Mammary epithelial cell (primary cell): ENCODE measurements at places on chromosomes 3 and 15.

DNA sequence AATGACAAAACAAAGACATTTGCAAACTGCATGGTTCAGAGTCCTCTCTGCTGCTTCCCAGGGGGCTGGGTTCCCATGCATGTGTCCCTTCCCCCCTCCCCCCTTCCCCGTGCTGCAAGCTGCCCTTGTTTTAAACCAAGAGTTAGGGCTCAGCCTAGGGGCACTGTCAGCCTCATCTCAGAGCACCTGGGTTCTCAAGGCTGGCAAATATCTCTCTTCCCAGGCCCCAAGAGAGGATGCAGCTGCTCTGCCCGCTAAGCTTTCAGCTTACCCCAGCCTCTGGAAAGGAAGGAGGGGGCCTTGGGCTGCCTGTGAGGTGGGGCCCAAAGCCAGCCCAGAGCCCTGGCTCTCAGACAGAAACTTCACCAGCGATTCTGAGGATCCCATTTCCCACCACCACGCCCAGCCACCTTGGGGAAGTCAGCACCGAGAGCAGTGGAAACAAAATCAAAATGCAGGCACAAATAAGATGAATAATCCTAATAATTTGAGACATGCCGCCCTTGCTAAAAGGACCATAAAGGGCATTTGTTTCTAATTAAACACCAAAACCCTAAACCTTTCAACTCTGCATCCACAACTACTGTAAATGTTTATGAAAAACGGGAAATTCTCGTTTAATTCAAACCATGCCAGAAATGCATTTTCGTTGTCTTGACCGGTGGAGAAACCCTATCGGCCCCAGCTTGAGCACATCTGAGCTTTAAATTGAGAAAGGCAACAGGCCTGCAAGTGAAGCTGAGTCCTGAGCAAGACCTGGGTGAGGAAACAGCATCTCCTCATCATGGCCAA lies 67.7 kb upstream of the WNT5A start:
- DNase-seq, result no peak

DNA sequence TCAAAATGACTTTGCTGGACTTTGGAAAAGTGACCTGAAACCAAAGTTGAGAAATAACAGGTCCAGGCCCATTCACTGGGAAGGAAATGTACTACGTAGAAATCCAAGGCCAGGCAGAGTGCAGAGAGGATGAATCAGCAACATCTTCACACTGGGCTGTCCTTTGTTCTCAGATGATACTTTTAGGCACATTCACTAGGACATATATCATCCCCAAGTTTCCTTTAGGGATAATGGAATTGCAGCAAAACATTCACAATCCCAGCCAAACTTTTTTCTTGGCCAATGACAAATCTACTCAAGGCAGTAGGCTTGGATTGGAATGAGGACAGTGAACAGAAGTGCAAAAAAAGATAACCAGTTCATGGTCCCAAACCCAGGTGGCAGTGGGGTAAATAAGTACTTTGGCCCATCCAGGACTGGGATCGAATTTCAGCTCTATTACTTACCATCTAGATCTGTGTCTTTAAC lies 75.1 kb downstream of the CLDN11 start:
- DNase-seq, result peak; percentile 66

GRCh38 chr3:51216291-51216690 lies 168.8 kb upstream of the MANF start:
- no peak for DNase-seq

DNA sequence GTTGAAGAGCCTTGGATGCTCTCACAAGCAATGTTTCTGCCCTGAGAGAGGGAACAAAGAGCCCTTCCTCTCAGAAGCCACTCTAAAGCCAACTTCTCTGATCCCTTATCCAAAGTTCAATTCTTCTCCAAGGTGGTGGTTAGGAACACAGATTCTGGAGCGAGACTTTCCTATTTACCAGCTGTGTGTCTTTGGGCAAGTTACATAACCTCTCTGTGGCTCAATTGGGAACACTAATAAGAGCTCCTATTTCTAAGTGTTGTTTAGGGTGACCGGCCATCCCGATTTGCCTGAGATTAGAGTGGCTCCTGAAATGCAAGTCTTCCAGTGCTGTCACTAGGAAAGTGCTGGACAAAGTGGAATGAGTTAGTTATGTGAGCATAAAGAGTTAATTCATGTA lies 108.8 kb upstream of the PTX3 start:
- no peak for DNase-seq

DNA sequence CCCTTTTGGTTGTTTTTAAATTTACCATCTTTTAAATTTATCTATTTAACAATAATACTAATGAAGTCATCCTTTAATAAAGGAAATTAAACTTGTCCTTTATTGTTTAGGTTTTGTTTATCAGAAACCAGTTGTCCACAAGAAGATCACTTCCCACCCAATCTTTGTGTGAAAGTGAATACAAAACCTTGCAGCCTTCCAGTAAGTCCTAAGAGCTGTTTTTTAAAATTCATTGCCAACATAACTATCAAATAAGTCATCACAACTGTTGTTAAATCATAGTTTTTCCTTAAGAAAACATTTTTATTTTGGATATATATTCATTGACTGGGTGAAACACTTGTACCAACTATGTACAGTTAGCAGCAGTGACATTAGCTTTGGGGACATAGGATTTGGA lies 59.4 kb downstream of the CALML4 start:
- DNase-seq, result no peak

- no peak for DNase-seq
Observed at GRCh38 chr3:30393079-30393478, 213.3 kb upstream of the TGFBR2 start.
